Pancreas (tissue), 10 donors: ENCODE measurements at places on chromosomes 1 and 21.

DNA sequence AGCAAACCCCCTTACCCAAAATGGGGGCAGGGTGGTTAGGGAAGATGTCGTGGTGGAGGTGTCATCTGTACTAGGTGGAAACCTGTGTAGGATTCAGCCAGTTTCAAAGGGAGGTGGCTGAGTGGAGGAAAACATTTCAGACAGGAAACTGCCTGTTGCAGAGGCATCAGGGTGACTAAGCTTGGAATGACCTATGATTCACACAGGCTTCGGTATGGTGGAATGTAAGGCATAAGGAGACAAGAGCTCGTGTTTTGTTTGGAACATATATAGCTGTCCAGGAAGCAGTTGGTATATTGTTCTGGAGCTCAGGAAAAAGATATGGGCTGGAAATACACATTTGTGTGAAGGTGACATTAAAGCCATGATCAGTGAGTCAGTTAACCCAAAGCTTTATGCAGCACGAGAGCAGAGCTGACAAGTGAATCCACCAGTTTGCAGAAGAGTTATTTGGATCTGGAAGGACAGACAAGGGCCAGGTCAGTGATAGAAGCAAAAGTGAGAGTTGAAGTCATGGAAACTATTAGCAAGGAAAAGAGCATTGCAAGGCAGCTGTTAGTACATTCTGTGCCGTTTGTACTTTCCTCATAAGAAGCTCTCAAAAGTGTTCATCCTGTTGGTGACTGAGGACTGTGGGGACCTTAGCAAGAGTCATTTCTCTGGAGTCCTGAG lies 12.2 kb downstream of the UTP25 start:
- H3K4me1 ChIP-seq: no peaks in the 10 kb centered on the region
- H3K4me3 ChIP-seq: no peak overlapping the region
- no peaks in the 10 kb centered on the region for H3K27me3 ChIP-seq
- no peak for DNase-seq

DNA sequence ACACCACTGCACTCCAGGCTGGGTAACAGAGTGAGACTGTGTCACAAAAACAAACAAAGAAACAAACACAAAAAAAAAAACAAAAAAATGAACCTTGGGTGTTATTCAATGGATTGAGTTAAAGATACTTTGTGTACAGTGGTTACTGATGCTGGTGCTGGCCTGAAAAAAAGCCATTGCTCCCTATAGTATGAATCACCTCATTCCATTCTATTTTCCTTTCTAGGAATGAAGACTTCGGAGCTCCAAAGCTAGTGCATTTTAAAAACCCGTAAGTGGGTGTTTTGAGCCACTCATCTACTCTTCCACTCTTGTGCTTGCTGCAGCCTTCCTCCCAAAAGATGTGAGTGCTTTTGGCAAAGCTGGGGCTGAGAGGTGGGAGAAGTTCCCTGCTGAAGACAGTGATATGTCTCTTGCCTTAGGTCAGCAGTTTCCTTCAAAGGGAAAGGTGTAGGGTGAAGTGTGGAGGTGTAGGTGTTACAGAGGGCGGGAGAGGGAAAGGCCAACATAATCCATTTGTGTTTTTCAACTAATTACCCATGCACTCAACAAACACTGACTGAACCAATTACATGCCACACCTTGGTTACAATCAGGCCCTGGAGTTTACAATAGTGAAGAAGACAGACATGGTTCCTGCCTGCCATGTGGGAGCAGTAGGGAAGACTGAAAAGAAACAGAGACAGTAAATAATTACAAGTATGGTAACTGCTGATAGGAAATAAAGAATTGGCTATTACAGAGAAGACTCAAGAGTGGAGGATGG lies 55.0 kb upstream of the SERBP1 start:
- no peak overlapping the region for H3K27ac ChIP-seq
- DNase-seq: no peak
- no peaks in the 10 kb centered on the region for H3K36me3 ChIP-seq
- H3K4me3 ChIP-seq: no peak overlapping the region
- no peaks in the 10 kb centered on the region for H3K27me3 ChIP-seq

DNA sequence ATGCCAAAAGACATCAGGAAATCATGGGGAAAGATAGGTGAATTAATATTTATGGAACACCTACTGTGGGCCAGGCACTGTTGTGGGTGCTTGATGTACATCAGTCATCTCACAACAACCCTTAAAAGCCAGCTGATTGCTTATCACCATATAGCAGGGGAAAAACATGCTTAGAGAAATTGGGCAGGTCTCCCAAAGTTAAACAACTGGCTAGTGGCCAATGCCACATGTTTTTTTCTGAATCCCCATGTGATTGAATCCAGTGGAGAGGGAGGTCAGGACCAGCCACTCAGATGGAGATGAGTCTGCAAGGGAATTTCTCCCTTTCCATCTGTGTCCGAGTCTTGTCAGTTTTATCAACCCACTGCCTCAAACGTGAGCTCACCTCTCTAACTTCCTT lies 33.5 kb downstream of the UTP25 start:
- no peak overlapping the region for H3K4me3 ChIP-seq
- no peak for DNase-seq
- H3K27me3 ChIP-seq: no peaks in the 10 kb centered on the region

DNA sequence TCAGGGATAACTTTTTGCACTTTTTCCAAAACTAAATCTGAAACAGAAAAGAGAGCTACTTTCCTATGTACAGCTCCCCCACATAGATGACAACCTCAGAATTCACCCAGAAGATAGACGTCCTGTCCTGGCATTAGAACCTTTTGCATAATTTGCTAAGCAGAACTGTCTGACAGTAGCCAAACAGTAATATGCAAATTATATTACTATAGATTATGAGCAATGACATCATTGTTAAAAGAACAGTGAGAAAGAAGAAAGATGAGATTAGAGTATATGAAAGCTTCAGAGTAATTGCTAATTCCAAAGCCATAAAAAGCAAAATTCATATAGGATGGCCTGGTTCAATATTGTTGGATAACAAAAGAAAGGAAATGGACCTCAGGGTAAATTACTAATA lies 43.7 kb downstream of the SLC44A5 start:
- no peaks in the 10 kb centered on the region for H3K27me3 ChIP-seq
- no peak overlapping the region for H3K4me3 ChIP-seq
- DNase-seq: no peak
- H3K4me1 ChIP-seq: no peaks in the 10 kb centered on the region
- no peak overlapping the region for H3K27ac ChIP-seq
- no peaks in the 10 kb centered on the region for H3K36me3 ChIP-seq

- peak overlapping the region; percentile 100 for H3K27ac ChIP-seq
- H3K4me3 ChIP-seq: peak overlapping the region; percentile 51
- no peaks in the 10 kb centered on the region for H3K27me3 ChIP-seq
Observed at GRCh38 chr1:161398900-161399256, 31.2 kb upstream of the CFAP126 start.

DNA sequence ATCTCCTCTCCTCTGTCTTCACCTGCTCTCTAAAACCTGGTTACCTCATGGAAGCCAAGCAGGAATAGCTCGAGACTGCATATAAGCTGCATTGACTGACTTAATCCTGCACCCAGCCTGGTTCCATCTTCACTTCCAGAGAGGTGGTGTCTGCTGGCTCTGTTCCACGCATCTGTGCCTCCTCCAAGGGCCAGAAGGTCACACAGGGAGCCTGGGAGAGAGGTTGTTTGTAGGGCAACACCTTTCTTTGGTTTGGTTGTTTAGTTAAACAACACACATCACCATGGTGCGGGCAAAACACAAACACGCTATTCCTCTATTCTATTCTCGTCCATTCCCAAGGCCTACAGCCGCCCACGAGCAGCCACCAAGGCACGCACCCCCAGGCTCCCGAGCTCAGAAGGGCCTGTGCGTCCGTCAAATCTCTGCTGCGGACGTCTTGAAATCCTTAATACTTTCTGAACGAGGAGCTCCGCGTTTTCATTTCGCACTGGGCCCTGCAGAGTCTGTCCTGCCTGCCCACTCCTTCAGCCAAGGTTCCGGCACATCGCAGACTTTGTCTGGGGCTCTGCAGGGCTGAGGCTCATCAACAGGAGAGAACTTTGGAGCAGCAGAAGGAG lies 116.2 kb downstream of the RIPK4 start:
- no peaks in the 10 kb centered on the region for H3K27me3 ChIP-seq
- H3K4me1 ChIP-seq: peaks cover 4% of the 10 kb centered on the region
- no peak overlapping the region for H3K4me3 ChIP-seq
- H3K36me3 ChIP-seq: no peaks in the 10 kb centered on the region
- DNase-seq: no peak

GRCh38 chr1:22273686-22274681 lies 131.1 kb upstream of the WNT4 start:
- no peak overlapping the region for H3K27ac ChIP-seq
- no peak for DNase-seq
- H3K36me3 ChIP-seq: no peaks in the 10 kb centered on the region
- no peaks in the 10 kb centered on the region for H3K4me1 ChIP-seq
- H3K27me3 ChIP-seq: no peaks in the 10 kb centered on the region
- no peak overlapping the region for H3K4me3 ChIP-seq

DNA sequence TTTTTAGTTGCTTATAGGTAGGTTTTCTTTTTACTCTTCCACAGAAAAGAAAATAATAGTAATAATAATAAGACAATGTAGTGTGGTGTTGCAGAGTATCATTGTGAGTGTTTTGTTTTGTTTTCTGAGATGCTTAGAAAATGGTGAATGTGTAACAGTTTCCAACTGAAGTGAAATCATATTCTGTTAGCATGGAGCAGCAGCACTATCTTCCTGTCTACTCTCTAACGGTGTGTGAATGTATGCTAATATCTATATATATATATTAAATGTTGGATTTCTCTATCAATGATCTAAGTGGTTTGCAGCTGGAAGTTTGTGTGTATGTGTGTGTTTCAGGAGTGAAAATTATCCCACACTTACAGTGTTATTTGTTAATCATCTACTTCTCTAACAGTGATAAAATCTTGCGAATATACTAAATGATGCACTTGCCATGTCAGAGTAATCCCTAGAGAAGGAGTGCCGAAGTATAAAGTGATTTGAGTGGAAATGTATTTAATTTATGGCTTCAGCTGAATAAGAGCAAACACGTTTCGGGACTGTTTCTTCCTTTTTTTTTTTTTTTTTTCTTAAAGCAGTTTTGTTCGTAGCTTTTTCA lies 377 bp downstream of the SAMD13 start:
- no peaks in the 10 kb centered on the region for H3K27me3 ChIP-seq
- H3K4me3 ChIP-seq: peak overlapping the region; percentile 36
- no peak for DNase-seq
- no peaks in the 10 kb centered on the region for H3K36me3 ChIP-seq
- H3K4me1 ChIP-seq: peaks cover 27% of the 10 kb centered on the region
